ENCODE measurements at places on chromosomes 3 and 15.

DNA sequence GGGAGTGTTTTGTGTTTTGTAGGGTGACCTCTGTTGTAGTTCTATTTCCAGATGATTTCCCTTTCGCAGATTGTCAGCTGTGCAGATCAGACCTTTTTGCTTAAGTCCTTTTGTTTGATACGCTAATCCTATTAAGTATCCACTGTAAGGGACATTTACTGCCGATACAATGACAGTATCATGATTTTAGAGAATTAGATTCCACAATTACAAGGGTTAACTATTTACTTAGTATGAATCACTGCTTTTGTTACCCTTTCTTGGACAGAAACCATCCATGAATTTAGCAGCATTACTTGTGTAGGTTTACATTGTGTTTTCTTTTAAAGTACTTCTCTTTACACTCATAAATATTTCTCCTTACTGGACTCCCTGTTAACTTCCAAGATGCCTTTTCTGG lies 31.4 kb downstream of the ZNF662 start:
- no peak for DNase-seq

- DNase-seq = no peak
Observed at GRCh38 chr3:138455801-138456716, 21.6 kb downstream of the ESYT3 start.

DNA sequence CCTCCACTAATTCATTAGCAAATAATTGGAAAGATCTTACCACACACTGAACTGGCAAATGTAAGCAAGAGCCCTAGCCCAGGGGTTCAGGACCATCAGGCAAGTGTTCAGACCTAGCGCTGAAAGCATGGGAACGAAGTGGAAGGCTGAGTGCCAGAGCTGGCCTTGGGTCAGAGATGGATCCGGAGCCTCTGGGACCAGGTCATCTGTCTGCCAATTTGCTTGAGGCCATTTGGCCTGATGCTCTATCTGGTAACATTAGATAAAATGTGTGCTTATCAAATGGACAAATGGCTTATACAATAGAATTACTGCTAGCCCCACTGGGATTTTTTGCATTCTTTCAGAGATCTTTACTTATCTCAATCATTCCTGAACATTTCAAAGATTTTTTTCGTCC lies 1.4 kb upstream of the TMC3 start:
- no peak for DNase-seq

DNA sequence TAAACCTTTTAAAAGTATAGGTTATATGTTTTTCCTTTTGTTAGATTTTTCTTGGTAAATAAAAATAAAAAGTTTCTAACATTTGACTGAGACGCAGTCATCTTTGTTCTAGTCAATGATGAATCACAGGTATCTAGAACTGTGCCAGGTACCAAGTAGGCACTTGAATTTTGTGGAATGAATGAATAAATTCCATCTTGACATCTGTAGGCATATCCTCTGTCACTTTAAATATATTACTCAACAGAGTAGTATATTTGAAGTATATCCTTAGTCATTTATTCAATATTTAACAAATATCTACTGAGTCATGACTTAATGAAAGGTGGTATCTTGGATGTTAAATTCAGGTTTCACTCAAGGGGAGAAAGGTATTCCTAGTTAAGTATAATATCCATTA lies 828.4 kb downstream of the TUSC7 start:
- DNase-seq = no peak

DNA sequence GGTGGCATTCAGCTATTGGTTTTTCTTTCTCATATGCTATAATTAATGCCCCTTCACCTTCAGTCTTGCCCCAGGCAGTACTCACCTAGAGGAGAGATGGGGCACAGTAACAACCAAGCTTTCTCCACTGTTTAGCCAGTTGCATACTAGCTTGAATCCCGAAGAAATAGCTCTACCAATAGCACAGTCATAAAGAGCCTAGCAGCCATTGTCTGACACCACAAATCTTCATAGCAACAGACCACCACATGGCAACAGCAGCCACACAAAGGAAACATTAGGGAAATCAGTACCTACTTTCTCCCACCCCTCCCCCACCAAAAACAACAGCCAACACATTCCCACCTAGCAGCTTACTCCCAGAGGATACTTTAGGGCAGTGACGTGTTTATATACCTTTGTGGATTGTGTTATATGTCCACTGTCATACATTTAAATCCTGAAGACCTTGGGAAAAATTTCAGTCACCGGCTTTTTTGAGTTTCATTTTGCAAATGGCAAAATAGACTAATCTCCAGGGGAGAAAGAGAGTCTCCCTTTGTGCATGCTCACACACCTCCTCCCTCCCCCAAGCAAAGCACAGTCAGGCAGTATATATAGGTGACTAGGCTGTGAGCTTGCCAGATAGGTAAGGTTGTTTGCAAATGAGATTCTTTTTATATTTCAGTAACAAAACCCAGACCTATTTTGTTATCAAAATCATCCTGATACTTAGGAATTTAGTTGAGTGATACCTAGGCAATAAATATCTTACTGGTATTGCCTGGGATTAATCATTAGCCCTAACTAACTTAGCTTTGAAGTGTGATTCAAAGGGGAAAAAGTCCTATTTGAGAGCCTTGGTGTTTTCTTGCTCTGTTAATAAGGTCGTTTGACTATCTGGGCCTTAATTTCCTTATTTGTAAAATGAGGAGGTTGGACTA lies 140.6 kb downstream of the RBPMS2 start:
- no peak for DNase-seq

Data from activated CD4-positive, alpha-beta T cell treated with anti-CD3 and anti-CD28 coated beads for 24 hours (primary cell).